ENCODE measurements at places on chromosomes 5 and 9. TPM values are rescaled to one million over a fixed set of nuclear protein-coding genes. Genes with fewer than 3 reads are reported as not detected.

DNA sequence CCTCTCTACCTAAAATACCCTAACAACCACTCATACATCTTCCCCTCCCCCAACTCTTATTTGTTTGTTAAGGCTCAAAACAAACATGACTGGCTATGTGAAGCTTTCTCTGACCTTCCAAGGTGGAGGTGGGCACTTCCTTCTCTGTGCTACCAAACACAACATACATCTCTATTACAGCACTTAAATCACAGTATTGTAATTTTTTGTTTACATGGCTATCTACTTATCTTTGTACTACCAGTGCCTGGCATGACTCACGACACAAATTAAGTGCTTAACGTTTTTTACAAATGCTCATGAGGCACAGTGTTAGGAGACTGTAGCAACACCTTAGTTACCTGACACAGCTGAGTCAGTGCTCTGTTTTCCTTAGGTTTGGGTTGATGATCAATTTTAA is 18.6 kb downstream of the HOMER1 start:
- no peaks in the 10 kb centered on the region for H3K4me1 ChIP-seq
- DNase-seq, result no peak
- no peaks in the 10 kb centered on the region for H3K36me3 ChIP-seq

SLC1A1 gene
- 3.4 TPM for total RNA-seq

- H3K4me1 ChIP-seq, result no peaks in the 10 kb centered on the region
- no peaks in the 10 kb centered on the region for H3K36me3 ChIP-seq
- no peak for DNase-seq
- H3K4me3 ChIP-seq, result no peak overlapping the region
- H3K27me3 ChIP-seq, result no peaks in the 10 kb centered on the region
Observed at GRCh38 chr5:152465140-152465539, 60.1 kb upstream of the NMUR2 start.

PCDHB13 gene
- total RNA-seq, result 3.7 TPM

STPG3 gene
- total RNA-seq, result not detected

DNA sequence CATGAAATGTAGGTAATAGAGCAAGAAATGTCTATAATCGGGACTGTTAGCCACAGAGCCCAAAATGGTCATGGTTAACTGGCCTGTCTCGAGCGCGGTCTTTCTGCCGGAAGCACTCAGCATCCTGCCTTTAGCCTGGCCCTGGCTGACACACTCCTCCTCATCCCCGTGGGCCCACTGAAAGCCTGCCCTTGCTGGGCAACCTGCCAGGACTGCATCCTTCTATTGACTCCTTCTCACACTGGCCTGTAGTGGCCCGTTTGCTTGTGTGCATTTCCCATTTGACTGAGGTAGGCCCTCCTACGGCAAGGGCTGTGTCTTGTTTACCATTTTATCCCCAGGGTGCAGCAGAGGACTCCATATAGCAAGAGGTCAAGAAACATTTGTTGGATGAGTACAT is 215.7 kb downstream of the ATPSCKMT start:
- H3K27ac ChIP-seq, result no peak overlapping the region
- no peak overlapping the region for H3K4me3 ChIP-seq
- H3K36me3 ChIP-seq, result no peaks in the 10 kb centered on the region
- DNase-seq, result no peak
- H3K27me3 ChIP-seq, result no peaks in the 10 kb centered on the region

DNA sequence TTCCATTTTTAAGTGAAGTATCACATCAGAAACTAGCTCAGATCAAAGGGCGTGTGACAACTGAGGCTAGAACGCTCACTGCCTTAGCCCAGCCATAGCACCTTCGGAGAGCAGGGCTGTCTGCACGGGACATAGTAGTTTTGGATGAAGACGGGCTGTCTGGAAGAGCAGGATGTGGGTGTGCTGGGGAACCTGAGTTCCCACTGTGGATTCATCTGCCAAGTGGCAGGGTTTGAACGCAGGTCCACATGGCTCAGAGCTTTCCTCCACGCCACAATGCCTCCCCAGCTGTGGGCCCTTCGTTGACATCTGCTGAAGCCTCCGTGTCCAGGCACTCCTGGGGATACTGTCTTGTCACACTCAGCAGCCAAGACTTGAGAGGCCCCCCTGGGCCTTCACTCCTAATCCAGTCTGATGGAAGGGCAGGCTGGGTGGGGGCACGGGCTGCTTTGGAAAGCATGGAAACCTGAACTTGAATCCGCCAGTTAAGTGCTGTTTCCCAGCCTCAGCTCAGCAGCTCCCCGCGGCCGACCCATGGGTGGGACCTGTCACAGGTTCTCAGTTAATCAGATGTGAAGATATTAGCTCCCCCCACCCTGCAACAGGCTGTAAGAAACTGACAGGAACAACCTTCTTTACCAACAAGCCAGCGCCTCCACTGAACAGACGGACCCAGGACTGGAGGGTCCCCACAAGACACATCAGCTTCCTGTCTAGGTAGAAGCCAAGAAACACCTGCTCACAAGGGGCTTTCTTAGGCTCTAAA is 228.1 kb downstream of the FANCC start:
- H3K4me1 ChIP-seq, result peaks cover 9% of the 10 kb centered on the region
- peak; percentile 39 for DNase-seq
- H3K4me3 ChIP-seq, result no peak overlapping the region

GNA14 gene
- total RNA-seq, result 1.8 TPM

GRCh38 chr5:151483176-151483575 is 35.8 kb downstream of the SLC36A1 start:
- no peaks in the 10 kb centered on the region for H3K4me1 ChIP-seq
- no peaks in the 10 kb centered on the region for H3K27me3 ChIP-seq
- DNase-seq, result no peak
